Stimulated activated CD4-positive, alpha-beta T cell treated with anti-CD3 and anti-CD28 coated beads, Interleukin-1b, Interleukin-23, amount 100 ng/mL, for 1 hour (primary cell): ENCODE measurements at places on chromosomes 6 and 20.

DNA sequence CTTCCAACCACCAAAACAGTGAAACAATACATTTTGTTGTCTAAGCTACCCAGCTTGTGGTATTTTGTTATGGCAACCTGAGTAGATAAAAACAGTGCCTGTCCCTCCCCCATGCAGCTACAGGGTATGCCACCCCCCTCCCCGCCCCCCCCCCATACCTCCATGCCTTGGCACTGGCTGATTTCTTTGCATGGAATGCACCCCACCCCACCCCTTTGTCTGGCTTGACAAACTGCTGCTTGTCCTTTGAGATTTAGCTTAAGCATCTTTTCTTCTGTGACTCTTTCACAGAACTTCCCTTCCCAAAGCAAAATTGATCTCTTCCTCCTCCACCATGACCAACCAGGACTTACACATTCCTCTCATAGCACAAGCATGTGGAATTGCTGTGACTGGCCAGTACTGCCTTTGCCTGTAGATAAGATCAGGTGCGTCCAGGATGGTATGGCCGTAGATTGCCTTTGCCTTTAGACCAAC is 64.6 kb upstream of the ADGRF1 start:
- DNase-seq, result no peak

DNA sequence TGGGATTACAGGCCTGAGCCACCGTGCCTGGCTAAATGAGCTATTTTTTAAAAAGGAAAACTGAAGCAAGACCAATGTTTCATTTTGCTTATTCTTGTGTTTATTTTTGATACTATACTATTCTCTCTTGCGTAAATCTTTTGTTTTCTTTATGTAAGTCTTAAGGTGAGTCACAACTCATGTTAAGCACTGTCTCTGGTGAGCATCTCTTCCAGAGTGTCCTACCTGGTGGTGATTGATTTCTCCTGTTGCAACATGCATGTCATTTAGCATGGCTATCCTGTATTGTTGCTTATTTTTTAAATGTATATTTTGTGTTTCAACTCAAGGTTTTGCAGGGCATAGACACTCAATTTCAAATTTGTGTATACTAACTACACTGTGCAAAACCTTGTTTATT is 336.0 kb downstream of the RFPL4B start:
- no peak for DNase-seq

- no peak for DNase-seq
These were observed 30.3 kb upstream of the OCSTAMP start for GRCh38 chr20:46580613-46581205.

- no peak for DNase-seq
These were observed 1.8 kb downstream of the SPATA2 start for GRCh38 chr20:49913399-49914047.
